ENCODE measurements at places on chromosomes 2 and 18. TPM values are rescaled to one million over a fixed set of nuclear protein-coding genes. Genes with fewer than 3 reads are reported as not detected.
A peak's percentile ranks its signal among the peaks of the same experiment; 100 is the strongest.

DNA sequence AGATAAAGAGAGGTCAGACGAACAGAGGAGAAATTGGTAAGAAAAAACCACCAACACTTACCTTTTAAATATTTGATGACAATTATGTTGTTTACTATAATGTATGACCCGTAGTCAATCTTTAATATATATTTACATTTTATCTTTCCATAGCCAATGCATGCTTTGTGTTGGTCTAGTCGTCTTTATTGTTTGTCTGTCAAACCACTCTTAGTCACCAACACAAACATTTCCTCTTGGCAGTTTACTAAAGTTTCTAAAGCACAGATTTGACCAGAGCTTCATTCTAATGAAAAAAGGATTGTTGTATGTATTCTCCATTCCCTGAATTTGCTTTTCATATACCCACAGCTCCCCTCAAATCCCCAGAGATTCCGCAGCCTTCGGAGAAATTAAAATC, 784.7 kb upstream of the PIK3C3 start:
- no peak for DNase-seq

DNA sequence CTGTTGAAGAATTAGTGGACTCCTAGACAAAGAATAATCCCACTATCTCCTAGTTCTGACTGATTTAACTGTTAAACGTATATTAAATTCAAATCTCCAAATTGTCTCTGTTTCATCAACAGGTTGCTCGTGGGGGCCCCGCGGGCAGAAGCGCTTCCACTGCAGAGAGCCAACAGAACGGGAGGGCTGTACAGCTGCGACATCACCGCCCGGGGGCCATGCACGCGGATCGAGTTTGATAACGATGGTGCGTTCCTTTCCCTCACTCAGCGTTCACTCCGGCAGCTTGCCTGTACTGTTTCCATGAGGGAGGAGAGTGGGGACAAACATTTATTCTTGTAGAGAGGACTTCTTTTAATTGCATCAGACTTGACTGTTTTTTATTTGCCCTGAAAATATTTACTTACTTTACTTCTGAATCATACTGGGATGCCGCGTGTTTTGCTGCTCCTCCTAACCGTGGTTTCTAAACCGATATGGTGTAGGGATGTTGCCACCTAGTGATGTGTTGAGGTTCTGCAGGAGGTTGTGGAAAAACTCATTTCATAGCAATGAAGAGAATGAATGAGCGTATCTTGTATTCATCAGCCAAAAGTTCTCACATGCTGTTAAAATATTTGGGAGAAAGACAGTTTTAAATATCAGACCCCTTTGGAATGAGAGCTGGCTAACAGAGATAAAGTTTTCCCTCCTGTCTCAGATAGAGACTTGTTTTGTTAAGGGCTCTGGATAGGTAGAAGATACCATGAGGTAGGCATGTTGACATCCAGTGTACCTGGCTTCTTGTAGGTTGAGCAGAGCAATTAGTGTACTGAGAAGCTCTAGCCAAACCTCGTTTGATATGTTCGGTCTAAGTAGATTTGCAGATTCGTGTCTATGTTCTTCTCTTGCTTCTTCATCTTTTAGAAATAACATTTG, 38.3 kb downstream of the ITGA6 start:
- DNase-seq = peak; percentile 86

- DNase-seq = no peak
Measured at GRCh38 chr2:14492920-14493503, 139.5 kb upstream of the LRATD1 start.

DNA sequence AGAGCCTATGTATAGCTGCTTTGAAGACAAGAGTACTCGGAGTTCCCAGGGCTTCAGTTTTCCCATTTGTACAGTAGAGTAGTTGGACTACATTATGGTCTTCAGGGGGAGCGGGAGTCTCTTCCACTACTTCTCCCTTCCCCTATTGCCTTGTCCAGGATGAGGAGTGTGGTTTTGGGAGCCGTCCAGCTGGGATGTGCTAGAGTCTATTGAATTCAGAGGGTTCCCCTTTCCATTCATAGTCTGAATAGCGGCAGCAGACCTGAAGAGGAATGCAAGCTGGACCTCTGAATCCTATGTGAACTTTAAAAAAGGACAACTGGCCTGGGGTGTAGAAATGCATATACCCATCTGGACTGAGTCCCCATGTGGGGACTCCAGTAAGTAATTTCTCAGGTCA, 43.5 kb upstream of the EPG5 start:
- no peak for DNase-seq

- no peak for DNase-seq
Measured at GRCh38 chr2:235358981-235359471, 134.8 kb upstream of the AGAP1 start.

GRCh38 chr2:168536925-168537466, 80.9 kb downstream of the CERS6 start:
- no peak for DNase-seq

DNA sequence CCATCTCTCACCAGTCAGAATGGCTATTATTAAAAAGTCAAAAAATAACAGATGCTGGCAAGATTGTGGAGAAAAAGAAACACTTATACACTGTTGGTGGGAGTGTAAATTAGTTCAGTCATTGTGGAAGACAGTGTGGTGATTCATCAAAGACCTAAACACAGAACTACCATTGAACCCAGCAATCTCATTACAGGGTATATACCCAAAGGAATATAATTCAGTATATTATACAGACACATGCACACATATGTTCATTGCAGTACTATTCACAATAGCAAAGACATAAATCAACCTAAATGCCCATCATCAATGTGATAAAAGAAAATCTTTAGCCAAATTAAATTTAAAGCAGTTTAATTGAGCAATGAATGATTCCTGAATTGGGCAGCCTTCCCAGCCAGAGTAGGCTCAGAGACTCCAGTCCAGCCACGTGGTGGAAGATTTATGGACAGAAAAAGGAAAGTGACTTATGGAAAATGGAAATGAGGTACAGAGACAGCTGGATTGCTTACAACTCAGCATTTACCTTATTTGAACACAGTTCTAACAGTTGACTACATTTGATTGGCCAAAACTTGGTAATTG, 377.1 kb upstream of the SLC39A10 start:
- no peak for DNase-seq

Gene GPC1
- 4.5 TPM for total RNA-seq

Gene SERPINB12
- total RNA-seq = not detected

Gene AGXT
- not detected for total RNA-seq

Gene IL36B
- not detected for total RNA-seq
